ENCODE measurements at places on chromosomes 12 and 14.

DNA sequence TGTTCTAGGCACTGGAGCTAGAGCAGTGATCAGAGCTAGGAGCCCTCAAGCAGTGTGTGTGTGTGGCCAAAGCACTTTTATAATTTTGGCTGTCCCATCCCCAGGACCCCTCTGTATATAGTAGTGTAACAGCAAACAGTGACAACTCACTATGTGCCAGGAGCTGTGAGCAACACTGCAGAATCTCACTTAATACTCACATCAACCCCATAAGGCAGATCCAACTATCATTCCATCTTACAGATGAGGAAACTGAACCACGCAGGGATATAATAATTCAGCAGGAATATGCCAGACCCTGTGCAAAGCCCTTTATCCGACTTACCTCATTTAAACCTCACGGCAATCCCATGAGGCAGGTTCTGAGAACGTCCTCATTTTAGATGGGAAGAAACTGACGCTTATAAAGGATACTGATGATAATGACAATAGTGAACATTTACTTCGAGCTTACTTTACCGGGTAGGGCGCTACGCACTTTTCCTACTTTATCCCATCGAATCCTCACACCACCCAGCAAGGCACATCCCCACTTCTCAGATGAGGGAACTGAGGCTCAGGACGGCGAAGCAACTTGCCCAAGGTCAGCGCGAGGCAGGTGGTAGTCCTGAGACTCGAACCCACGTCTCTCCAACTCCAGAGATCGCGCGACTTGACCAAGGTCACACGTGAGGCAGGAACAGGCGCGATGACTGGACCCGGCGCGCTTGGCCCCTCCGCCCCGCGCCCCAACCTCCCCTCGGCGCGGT lies 687 bp downstream of the RAB35 start:
- peak; percentile 51 for DNase-seq

GRCh38 chr12:9786726-9787717 lies 26.3 kb upstream of the CD69 start:
- no peak for DNase-seq

GRCh38 chr12:104668274-104668718 lies 211.5 kb downstream of the CHST11 start:
- DNase-seq = peak; percentile 44

DNA sequence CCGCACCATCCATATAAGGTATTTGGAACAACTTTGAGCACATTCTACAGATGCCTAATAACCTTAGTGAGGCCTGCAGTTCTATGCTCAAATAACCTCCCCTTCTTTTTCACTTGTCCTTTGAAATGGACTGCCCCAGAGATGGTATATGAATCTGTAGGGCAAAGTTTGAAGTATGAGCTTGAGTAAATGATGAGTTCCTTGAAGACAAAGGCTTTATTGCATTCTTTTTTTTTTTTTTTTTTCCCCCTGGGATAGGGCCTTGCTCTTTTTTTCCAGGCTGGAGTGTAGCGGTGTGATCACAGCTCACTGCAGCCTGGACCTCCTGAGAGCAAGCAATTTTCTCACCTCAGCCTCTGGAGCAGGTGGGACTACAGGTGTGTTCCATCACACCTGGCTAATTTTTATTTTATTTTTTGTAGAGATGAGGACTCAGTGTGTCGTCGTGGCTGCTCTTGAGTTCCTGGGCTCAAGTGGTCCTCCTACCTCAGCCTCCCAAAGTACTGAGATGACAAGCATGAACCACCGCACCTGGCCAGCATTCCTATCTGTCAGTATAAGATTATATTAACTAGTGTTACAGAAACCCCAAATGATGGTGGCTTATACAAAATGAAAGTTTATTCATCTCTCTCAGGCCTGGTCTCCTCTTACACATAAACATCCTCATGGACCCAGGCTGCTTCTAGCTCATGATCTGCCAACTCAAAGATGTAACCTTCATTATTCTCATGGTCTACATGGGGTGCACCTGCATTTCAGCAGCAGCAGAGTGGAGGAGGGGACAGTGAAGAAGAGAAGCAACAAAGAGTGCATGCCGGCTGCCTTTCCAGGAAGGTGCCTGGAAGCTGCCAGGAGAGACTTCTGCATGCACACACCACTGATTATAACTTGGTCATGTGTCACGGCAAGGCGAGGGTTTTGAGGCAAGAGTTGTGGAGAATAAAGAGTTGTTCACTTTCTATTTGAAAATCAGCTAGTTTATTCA lies 101.4 kb downstream of the DUSP16 start:
- no peak for DNase-seq

GRCh38 chr12:114982760-114983159 lies 298.8 kb upstream of the TBX3 start:
- peak; percentile 35 for DNase-seq

DNA sequence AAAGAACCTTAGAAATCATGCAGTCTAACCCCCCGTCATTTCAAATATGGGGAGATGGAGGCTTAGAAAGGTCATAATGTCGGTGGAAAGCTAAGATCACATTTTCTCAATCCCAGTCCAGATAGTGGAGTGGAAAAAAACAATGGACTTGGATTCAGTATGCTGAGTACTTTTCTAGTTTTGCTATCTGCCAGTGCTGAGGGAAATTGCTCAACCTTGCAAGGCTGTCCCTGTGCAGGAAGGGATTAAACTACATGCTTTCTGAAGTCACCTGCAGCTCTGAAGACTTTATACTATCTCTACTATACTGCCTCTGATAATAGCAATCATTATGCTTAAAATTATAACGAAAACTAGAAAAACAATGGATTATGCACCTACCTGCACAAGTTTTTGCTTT lies 272.8 kb downstream of the LRIG3 start:
- no peak for DNase-seq

GRCh38 chr14:51581017-51581881 lies 70.5 kb upstream of the FRMD6 start:
- DNase-seq = peak; percentile 16

All from Caco-2 (cell line).